CD4-positive, alpha-beta T cell treated with Interleukin-17A for 4 hours (primary cell): ENCODE measurements at places on chromosomes 4 and X.

GRCh38 chr4:77629885-77630284 lies 24.3 kb downstream of the CXCL13 start:
- DNase-seq: no peak

DNA sequence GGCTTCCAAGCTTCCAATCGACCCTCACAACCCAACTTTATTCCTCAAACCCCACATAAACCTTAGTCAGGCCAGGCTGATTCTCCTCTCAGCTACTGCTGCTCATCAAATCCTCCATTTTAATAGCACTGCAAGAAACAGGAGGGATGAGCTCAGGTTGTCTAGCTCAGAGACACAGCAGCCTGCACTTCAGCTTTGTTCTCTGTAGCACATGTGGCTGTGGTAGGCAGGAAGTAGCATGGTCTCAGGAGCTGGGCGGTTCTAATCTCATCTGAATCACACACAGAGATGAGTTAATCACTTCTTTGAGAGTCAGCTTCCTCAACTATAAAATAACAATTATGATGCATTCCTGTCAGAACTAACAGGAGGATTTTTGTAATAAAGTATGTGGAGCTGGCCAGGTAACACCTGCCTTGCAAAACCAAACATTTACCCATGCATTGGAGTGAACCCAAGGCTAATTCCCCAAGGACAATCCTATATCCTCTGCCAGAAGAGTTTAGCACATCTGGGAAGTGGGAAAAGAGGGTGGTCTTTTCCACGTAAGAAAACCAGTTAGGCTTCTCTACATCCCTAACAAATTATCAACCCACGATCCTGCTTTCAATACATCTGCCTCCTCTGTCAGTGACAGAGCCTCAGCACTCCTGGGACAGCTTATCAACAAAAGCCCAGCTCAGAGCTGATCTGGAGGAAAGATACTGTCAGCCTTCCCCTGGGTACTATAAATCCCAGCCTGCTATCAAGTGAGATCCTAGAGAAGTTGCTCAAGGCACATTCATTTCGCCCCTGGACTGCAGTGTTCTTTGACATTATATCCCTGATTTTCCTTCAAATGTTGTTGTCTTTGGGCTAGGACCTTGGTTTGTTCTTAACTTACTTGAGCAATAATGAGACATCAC lies 32.8 kb downstream of the ELOVL6 start:
- peak; percentile 77 for DNase-seq

- DNase-seq: no peak
These were observed 51.5 kb downstream of the STARD8 start for GRCh38 chrX:68698942-68699341.

- no peak for DNase-seq
These were observed 58.3 kb upstream of the PACRGL start for GRCh38 chr4:20641976-20642375.

- no peak for DNase-seq
These were observed 657.7 kb downstream of the PDHA2 start for GRCh38 chr4:96497621-96498020.

- DNase-seq: no peak
These were observed 64.5 kb downstream of the TENM3 start for GRCh38 chr4:182307746-182308145.

DNA sequence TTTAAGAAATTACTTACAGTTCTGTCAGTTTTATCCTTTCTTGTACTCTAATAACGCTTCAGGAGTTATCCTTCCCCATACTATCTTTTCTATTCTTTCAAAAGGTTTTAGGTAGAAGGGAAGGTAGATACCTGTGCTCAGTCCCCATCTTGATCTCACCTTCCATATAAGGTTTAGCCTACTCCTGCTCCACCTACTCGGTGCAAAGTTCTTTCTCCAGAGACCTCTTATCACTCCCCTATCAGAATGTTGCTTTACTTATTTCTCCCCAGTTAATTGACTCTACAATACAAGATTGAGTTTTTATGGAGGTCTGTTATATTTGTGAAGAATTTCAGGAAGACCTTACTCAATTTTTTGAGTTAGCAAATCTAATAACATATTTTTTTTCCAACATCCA lies 33.9 kb downstream of the SPRY1 start:
- no peak for DNase-seq

DNA sequence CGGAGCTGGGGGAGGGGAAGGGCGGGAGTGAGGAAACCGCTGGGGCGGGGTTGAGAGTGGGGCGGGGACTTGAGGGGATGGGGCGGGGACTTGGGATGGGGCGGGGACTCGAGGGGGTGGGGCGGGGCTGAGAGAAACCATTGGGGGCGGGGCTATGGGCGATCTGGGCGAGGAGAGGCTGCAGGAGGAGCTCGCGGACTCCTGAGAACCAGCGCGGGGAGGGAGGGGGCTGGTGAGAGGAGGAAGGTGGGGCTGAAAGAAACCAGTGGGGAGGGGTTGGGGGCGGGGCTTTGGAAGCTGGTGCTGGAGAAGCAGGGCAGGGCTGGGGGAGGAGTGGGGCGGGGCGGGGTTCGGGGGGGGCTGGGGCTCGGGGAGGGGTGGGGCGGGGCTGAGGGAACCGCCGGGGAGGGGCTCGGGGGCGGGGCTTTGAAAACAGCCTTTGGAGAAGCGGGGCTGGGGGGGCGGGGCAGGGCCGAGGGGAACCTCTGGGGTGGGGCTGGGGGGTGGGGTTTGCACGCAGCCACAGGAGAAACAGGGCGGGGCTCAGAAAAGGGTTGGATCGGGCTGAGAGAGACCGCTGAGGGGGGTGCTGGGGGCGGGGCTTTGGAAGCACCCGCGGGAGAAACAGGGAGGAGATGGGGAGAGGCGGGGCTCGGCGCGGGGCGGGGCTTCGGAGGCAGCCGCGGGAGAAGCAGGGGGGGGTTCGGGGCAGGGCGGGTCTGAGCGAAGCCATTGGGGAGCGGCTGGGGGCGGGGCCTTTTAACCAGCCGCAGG lies 777 bp upstream of the EOLA2 start:
- DNase-seq: peak; percentile 93

GRCh38 chr4:119264743-119265142 lies 52.2 kb downstream of the USP53 start:
- DNase-seq: no peak

- DNase-seq: no peak
These were observed 135.7 kb upstream of the MAMLD1 start for GRCh38 chrX:150227321-150227860.

- peak; percentile 33 for DNase-seq
These were observed 20.1 kb downstream of the CA5B start for GRCh38 chrX:15758140-15758539.

DNA sequence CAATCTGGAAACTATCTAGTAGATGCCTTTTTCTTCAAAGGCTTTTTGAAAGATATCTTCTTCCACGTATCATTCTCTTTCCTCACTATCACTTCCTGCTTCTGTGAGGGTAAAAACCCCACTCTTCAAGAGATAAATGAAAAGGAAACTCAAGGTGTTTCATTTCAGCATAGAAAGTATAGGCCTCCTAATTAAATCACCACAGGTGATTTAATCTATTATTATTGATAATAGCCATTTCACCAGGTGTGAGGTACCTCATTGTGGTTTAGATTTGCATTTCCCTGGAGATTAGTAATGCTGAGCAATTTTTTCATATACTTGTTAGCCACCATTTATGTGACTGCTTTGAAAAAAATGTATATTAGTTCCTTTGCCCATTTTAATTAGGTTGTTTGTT lies 92.0 kb upstream of the EMCN start:
- no peak for DNase-seq

DNA sequence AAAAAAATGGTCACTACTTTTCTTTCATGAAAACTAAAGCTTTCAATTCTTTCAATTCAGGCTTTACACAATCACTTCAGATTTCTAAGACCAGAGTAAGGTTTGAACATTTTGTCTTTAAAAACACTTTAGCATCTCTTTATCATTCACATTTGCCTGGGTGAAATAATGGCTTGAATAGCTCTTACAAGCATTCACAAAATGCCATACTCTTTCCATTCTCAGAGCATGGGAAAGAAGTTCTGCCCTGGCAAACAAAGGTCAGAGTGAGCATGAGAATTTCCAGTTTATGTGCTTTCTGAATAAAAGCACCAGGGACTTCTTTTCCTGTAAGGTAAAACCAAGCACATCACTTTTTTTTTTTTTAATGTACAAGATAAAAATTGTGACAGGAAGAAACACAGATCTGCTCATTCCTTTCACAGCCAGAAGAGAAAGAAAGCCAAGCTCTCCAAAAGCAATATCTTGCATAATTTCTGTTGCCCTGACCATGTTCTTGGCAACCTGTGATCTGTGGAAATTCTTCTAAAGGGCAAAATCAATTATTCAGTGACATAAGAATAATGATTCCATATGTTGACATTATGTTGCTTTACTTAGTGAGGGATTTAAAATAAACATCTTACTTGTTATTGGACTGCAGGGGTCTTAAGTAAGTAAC lies 64.8 kb downstream of the CD40LG start:
- DNase-seq: no peak

- no peak for DNase-seq
These were observed 83.5 kb downstream of the NPNT start for GRCh38 chr4:105978684-105979296.

DNA sequence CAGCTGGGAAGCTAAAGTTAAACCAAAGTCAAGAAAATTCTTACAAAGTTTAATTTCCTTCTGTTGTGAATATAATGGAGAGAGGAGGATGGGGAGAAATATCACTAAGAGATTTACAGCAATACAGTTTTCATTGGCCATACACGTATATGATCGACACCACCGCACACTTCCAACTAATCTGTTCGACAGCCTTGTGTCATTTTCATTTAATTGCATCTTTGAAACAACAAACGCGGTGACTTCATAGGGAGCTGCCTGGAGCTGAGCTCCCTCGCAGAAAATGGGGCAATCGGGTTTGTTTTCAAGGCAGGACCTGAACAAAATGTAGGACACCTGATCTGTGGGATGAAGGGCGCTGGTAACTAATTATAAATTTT lies 1.3 kb downstream of the PTPN13 start:
- DNase-seq: no peak
